Right ventricle myocardium inferior (tissue), 1 donor: ENCODE measurements at places on chromosomes 2 and 18. TPM values are rescaled to one million over a fixed set of nuclear protein-coding genes. Genes with fewer than 3 reads are reported as not detected.

Gene MYCN
- total RNA-seq, result 0.54 TPM

DNA sequence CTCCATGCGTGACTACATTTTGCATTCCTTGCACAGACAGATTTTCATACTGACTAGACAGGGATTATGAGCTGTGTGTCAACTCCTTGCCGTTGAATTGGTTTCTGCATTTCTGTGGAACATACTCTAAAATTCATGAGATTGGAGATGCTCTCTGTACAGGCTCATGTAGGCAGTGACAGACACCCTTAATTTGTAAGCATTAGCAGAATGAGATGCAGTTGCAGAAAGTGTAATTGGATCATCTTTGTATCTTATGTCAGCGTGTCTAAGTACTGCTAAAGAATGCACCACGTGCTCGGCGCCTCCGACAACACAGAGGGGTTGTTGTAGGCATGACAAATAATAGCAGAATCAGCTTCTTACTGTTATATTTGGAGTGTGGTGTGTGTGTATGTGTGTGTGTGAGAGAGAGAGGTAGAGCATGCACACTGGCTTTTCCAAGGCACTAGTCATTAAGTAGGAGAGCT is 212.4 kb downstream of the CMPK2 start:
- no peak for DNase-seq

GRCh38 chr2:148531235-148531634 is 113.3 kb upstream of the EPC2 start:
- no peak for DNase-seq

- no peak for DNase-seq
These were observed 92.9 kb upstream of the LMAN1 start for GRCh38 chr18:59451963-59452362.

DNA sequence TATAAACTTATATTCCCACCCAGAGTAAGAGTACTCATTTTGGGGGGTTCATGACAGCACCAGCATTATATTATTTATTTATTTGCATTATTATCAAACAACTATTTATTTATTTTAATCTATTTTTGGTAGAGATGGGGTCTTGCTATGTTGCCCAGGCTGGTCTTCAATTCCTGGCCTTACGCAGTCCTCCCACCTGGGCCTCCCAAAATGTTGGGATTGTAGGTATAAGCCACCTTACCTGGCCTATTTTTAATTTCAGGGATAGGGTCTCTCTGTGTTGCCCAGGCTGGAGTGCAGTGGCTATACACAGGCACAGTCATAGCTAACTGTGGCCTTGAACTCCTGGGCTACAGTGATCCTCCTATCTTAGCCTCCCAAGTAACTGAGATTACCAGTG is 30.7 kb downstream of the GEMIN6 start:
- no peak for DNase-seq

- DNase-seq, result no peak
These were observed 126.7 kb downstream of the TWIST2 start for GRCh38 chr2:238974501-238975166.

GRCh38 chr2:19111354-19111753 is 247.1 kb downstream of the OSR1 start:
- no peak for DNase-seq

- no peak for DNase-seq
These were observed 21.3 kb downstream of the PLEKHB2 start for GRCh38 chr2:131126436-131126835.
